ENCODE measurements at places on chromosomes 1 and 21.

DNA sequence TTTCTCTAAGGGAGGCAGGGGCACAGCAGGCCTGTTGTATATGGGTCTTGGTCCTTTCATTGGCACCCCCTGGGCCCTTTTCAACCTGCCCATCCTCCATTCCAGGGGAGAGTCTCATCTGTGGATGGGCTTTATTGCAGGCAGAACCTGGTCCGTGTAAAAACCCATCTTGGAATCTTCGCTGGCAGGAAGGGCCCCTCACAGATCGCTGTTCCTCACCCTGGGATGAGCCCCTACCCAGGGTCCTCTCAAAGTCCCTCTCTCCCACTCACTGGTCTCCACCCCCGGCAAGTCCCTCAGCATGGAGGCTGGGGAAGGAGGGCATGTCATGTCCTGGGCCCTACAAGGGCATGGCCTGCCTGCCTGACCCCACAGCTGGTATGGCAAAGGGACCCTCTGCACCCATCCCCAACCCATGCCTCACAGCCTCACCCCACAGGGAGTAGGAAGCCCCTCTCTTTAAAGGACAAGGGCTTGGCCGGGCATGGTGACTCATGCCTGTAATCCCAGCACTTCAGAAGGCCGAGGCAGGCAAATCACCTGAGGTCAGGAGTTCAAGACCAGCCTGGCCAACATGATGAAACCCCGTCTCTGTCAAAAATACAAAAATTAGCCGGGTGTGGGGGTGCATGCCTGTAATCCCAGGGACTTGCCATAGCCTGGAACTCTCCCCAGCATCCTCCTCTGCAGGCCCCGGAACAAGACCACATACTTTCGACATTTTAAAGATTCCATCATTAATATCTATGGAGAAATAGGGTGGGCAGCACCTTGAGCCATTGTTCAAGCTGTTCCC, 13.2 kb upstream of the CDA start:
- no peak for DNase-seq

GRCh38 chr1:243291292-243291691, 35.5 kb downstream of the SDCCAG8 start:
- DNase-seq: no peak

GRCh38 chr1:205240569-205240968, 12.8 kb downstream of the TMCC2 start:
- no peak for DNase-seq

- DNase-seq: peak; percentile 87
These were observed 9.8 kb downstream of the ATP8B2 start for GRCh38 chr1:154335025-154335714.

DNA sequence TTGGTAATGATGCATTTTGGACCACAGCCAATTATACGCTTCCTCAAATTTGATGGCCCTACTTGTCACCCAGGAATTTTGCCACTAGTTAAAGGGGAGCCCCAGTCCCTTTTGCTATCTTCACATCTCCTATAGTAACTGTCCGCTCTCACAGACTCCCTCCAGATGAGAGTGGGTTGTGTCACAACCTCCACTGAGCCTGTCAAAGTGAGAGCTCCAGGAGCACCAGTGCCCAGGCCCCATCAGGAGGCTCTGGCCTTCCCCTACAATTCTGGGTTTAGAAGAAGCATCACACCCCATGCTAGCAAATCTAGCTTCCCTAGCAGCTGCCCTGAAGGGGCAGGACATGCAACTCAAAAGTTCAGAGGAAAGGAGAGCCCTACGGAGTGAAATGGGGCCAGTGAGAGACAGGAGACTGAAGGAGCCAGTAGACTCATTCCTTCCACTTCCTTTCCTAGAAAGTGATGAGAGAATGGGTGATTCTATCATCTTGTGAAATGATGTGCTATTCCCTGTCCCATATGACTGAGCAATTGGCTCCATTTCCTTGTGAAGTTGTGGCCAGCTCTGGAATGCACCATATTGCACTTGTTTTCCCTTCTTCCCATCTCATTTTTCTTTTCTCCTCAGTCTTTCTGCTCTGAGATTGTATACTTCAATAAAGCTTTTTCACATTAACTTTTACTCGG, 541.3 kb downstream of the DPYD start:
- DNase-seq: no peak

DNA sequence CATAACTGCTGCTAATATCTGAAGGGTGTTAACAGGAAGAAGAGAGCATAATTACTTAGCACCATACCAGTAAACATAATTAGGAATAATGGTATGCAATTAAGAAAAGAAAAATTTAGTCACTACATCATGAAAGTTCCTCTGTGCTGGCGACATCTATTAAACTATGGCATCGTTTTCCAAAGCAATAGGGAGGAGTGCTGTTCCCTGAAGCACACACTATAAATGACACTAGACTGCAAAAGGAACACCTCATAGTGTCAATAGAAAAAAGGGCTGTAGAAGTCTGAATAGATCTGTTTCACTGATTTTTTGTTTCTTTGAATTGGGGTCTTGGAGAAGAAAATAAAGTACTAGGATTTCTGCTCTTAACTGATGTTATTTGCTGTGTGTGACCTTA, 773.6 kb upstream of the B3GALT2 start:
- no peak for DNase-seq

GRCh38 chr1:159436469-159436868, 3.1 kb upstream of the OR10J1 start:
- DNase-seq: no peak

DNA sequence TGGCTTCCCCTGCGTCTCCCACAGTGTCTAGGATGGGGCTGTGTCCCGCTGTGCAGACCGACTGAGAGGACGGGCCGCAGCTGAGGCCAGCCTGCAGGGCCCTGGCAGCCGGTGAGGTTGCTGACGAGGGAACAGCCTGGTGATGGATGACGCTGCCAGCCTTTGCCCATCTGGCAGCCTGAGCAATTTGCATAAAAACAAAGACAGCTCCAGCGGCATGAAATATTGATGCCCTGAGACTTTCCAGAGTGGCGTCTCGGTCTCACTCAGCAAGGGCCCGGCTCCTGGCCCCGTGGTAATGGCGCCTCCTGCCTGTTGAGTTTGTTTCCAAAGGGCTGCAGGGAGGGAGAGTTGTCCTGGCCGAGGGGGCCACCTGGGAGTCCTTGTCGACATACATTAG, 19.1 kb upstream of the KCNA10 start:
- DNase-seq: no peak

DNA sequence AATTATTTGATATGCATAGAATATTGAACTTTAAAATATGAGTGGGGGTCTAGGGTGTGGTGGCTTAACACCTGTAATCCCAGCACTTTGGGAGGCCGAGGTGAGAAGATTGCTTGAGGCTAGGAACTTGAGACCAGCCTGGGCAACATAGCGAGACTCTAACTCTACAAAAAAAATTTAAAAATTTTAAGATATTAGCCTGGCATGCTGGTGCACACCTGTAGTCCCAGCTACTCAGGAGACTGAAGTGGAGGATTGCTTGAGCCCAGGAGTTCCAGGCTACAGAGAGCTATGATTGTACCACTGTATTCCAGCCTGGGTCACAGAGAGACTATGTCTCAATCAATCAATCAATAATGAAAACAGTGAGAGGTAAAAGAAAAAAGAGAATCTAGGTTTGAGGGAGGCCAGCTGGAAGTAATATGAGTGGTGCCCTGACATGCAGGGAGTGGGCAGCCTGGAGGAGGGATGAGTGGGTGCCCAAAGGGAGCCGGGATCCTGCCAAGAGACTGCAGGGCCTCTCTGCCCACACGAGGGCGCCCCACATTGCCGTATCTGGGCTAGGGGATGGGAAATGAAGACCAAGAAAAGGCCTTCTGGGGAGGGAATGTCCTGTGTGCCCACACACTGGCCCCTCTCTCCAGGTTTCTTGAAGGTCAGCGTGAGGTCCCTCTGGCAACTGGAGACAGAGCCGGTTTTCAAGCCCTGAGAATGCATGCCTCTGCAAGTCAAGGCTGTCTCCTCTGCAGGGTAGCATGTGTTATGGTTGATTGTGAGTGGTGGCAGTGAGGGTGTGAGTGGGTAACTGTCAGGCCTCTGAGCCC, 93.9 kb upstream of the PPM1J start:
- DNase-seq: peak; percentile 91

GRCh38 chr1:209570743-209571142, 12.8 kb upstream of the CAMK1G start:
- no peak for DNase-seq

GRCh38 chr1:78101514-78101913, 55.7 kb downstream of the GIPC2 start:
- no peak for DNase-seq

DNA sequence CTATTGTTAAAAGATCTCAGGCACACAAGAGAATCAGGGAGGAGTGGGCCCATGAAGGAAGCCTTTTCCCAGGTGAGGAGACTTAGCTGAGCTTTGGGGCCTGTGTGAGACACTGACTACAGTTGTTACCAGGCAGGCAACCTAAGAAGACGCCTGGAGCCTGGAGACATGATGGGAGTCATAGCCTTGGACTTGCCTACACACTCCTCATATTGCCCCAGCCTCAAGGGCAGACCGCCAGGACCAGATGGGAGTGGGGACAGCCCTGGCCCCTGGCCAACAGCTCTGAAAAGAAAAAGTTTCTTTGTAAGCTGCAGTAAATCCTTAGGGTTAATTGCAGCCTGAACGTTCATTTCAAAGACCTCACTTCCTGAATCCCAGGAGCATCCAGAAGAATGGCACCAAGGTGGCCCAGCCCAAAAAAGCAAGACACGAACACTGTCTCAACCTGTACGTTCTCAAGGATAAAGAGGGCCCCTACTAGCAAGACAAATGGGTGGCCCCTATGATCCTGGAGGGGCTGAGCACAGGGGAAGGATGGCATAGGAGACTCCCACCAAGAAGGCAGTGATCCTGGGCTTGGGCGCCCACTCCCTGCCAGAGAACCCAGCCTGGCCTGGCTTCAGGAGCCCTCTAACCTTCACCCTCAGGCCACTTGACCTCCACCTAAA, 33.2 kb upstream of the BTG2 start:
- DNase-seq: no peak

DNA sequence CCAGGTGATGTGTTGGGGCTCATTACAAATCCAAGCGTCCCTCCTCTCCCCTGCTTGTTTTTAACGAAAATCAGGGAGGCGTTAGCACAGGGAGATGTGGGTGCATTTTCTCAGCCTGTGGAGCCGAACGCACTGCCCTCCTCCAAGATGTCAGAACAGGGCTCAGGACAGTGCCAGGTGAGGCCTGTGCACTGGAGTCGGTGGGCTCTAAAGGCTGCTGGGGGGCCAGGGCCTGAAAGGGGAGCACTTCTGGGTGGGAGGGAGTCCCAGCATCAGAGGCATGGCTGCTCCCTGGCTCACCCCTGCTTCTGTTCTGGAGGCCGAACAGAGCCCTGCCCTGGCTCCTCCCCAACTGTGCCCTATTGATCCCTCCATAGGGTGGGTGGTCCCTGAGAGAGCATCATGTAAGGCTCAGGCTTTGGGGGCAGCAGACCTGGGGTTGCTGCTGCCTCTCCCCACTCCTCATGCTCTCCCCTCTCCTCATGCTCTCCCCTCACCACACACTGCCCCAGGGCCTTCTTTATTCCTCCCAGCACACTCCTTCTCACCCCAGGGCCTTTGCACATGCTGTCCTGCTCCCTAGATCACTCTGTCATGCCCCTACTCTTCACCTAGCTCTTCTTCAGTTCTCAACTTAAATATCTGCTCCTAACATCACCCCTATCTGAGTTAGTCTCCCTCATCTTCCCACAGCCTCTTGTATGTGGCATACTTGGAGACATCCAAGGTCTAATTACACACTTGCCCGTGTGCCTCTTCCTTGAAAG, 725.2 kb downstream of the PTPRU start:
- DNase-seq: no peak

- DNase-seq: no peak
These were observed 13.0 kb upstream of the PARP1 start for GRCh38 chr1:226420897-226421296.

DNA sequence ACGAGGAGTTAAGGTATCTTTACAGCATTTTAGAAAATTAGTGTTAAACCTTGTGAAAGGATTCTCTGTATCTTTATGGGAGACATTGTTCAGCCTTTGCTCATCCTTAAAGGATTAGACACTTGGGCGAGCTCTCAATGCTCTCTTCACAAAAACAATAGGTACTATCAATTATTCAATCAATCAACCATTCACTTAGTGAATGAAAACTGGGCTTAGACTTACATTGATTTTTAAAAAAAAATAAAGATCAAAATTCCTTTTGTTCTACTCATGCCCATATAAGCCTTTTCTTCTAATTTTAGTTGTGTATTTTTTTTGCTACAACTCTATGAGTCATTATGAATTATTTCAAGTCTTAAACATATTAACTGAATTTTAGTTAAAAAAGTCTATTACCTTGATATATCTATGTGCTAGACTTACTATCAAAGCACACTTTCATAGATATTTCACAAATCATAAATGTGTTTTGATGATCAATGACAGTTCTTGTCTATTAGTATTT, 181.2 kb downstream of the DPYD start:
- DNase-seq: no peak

DNA sequence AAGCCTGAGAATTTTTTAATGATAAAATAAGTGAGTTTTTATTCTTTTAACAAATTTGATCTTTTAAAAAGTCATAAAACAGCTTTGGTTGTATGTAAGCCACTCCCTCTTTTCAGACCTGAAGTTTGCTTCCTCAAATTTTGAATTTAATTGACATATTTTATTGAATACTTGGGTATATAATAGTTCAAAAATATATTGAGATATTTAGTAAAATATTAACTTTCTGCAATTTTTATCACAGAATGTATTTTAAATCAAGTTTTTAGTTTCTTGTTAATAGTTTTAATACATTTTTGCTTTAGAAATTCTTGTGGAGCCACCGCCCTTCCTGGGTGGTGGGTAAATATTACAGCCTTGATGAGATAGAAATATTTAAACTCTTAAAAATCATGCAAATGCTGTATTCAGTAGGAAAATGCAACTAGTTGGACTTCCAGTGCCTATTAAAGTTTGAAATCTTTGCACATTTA, 867 bp downstream of the PTPRC start:
- no peak for DNase-seq

DNA sequence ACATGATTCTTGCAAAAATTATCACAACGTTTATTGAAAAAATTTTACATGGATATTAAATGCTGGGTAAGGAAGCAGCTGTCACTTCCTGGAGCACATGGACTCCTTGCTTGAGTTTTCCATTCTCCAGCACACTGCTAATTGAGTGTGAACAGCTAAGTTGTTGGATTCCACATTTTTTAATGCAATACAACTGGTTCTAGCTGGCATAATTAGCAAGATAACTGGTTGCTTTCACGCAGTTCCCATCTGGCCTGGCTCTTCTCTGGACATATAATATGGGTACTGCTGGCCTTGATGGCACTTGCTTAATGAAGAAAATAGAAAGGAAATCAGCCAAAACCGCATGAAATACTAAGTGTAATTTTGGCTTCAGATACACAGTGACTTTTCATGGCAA, 26.6 kb downstream of the RGS21 start:
- no peak for DNase-seq

Measured in islet precursor cell (in vitro differentiated cells).